ENCODE measurements at places on chromosomes 13 and 19.

GRCh38 chr13:80486402-80486801 is 145.5 kb upstream of the SPRY2 start:
- DNase-seq: no peak

- DNase-seq: peak; percentile 46
These were observed 2.0 kb downstream of the PTH2 start for GRCh38 chr19:49421039-49421877.

- no peak for DNase-seq
These were observed at the start of gene CDC42EP5 for GRCh38 chr19:54473071-54473891. Gene CDC42EP5 (minus strand): TSS chr19:54473296. CDS start chr19:54465547, 7,749 bp downstream.

GRCh38 chr13:74287724-74288169 is 153.5 kb upstream of the KLF12 start:
- DNase-seq: peak; percentile 93

DNA sequence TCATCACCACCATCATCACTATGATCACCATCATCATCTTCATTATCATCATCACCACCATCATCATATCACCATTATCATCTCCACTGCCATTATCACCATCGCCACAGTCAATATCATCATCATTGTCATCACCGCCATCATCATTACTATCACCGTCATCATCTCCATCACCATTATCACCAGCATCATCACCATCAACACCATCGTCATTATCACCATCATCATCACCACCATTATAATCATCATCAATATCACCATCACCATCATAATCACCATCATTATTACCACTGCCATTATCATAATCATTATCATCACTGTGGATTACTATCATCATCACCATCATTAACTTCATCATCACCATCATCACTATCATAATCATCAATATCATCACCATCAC is 17.3 kb upstream of the ARHGEF18 start:
- no peak for DNase-seq

- DNase-seq: no peak
These were observed 10.1 kb downstream of the TMEM91 start for GRCh38 chr19:41386442-41386841.

DNA sequence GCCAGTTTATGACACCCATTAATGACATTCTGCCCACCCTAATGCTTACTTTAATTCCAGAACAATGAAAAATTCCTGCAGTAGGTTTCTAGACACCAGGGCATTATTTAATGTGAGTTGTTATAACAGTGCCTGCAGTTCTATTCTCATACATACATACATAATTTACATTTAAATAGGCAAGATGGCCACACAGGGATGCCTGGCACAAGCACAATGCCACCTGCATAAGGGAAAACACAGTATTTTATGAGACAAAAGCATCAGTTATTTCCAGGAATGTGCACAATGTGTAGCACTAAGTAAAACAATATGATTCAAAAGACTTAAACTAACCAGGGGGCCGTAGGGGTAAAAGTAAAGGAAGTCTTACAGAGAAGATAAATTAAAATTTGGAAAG is 243.9 kb upstream of the SPRY2 start:
- no peak for DNase-seq

DNA sequence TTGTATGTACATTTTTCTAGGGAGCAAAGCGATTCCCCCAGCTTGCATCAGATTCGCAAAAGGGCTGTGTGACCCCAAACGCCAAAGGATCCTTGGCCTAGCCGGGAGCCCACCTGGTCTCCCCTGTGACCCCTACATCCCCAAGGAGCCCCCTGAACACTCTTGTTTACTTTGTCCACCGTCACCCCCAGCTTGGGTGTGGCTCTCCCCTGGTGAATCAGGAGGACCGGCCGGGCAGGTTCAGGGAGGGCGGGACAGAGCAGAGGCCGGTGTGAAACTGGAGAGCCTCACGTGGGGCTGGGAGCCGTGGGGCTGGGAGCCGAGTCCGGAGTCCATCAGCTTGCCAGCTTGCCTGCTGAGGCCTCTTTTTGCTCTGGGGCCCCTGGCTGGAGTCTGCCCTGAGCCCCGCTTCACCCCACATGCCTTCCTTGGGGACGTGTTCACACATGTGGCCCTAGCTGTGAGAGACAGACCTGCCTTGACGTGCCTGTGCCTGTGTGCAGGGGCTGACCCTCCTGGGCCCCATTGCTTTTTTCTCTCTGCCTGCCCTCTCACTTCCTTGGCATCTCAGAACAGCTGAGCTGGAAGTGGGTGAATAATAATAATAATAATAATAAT is 2.0 kb downstream of the ITPKC start:
- DNase-seq: no peak

Measured in CD4-positive, alpha-beta T cell treated with Interleukin-21 for 1 hour (primary cell).